Right renal pelvis (tissue), 4 donors: ENCODE measurements at places on chromosomes 6 and 20. TPM values are rescaled to one million over a fixed set of nuclear protein-coding genes. Genes with fewer than 3 reads are reported as not detected.

Gene SFTA2
- polyA plus RNA-seq: 1.8 TPM

Gene RFX6
- polyA plus RNA-seq: 0.06 TPM

Gene COL19A1
- 4.3 TPM for polyA plus RNA-seq

Gene SNAI1
- polyA plus RNA-seq: 10.0 TPM

GRCh38 chr20:62935204-62935967 is 2.6 kb upstream of the GID8 start:
- no peak for DNase-seq

DNA sequence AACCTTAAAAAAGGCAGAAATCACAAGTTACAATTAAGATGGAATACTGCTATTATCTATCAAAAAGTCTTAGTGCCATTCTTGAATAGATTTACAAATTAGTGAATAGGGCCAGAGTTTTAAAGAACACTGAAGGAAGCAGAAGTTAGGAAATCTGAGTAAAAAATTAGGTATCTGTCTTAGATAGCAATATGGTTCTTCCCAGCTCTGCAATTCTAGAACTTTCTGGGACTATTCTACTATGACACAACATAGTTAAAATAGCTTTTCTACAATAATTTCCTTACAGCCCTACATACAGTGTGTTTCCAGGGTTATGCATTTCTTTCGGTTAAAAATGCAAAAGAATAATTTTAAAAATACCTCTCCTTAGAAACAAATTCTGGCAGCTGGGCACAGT is 18.2 kb downstream of the IFNGR1 start:
- no peak for DNase-seq

- no peak for DNase-seq
These were observed 10.0 kb downstream of the HSPA1B start for GRCh38 chr6:31837369-31838113.

DNA sequence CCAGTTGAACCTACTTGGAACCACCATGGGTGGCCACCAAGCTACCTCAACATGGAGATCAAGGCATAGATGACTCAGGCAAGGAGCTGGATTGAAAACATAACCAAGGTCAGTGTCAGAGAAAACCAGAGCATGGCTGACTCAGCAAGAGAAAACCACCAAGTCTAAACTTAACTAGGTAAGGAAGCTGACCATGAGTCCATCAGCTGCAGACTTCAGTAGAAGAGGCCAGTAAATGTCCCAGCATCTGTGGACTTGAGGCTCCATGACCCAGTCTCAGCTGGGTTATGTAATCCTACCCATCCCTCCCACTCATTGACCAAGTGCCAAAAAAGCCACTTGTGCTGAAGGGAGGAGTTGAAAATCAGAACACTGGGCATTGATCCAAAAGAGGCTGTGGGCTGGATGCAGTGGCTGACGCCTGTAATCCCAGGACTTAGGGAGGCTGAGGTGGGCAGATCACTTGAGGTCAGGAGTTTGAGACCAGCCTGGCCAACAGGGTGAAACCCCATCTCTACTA is 93.7 kb upstream of the CBLN4 start:
- DNase-seq: peak; percentile 1

DNA sequence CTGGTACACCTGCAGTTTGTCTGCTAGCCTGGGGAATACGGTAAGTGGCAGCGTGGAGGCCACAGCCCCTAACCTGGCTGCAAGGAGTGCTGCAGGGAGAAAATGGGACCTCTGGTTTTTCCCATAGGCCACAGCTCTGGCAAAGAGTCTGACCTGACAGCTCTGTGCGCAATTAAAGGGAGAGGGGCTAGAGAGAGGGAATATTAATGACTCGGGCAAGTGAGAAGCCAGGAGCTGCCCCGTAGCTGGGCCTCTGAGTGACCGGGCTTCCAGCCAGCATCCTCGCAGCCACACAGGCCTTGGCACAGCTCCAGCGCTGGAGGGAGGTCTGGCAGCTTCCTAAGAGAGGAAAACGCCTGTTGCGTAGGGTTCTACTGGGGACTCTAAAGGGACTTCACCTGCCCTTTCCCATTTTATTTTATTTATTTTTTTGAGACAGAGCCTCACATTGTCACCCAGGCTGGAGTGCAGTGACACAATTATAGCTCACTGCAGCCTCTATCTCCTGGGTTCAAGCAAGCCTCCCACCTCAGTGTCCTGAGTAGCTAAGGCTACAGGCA is 18.2 kb upstream of the OCSTAMP start:
- DNase-seq: peak; percentile 80

DNA sequence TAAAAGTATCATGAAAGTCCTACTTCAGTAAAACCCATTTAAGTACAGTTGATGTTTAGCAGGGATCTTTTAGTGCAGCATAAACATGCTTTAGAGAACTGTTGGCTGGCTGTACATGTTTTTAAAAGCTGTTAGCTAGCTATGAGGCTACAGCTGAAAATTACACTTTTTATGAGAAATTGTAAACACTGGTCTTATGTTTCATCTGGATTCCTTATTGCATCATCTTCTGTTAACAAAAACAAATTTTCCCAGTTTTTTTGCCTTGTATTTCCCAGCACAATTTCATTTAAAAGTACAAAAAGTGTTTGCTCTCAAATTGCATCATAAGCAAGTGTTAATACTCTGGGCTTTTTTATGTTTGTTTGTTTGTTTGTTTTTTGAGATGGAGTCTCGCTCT is 18.3 kb upstream of the HLA-E start:
- DNase-seq: no peak

GRCh38 chr6:111711476-111711875 is 105.8 kb upstream of the TRAF3IP2 start:
- DNase-seq: no peak

DNA sequence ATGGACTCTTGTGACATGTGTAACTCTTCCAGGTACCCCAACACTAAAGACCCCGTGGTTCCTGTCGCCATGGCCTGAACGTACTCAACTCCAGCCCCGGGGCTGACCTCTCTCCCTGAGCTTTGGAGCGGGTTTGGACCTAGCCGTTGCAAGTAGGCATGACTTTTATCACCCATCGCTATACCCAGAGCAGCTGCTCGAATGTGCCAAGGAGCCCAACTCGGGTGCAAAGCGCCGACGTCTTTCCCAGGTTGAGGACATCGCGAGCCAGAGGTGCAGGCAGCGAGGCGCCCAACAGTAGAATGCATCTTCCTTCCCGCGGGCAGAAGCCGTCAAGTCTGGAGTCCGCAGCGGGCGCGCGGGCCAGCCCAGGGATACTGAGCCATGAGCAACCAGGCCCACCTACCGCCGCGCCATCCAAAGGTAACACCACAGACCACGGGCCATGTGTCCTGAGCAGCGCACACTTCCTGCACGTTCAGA is 5.7 kb upstream of the LAMP5 start:
- no peak for DNase-seq
